Activated naive CD4-positive, alpha-beta T cell treated with anti-CD3 and anti-CD28 coated beads, Interleukin-2, amount 50 U/mL, for 72 hours (primary cell): ENCODE measurements at places on chromosomes 12 and 14. TPM values are rescaled to one million over a fixed set of nuclear protein-coding genes. Genes with fewer than 3 reads are reported as not detected.

The INHBE gene
- total RNA-seq, result 0.23 TPM

The PMEL gene
- 5.6 TPM for total RNA-seq

DNA sequence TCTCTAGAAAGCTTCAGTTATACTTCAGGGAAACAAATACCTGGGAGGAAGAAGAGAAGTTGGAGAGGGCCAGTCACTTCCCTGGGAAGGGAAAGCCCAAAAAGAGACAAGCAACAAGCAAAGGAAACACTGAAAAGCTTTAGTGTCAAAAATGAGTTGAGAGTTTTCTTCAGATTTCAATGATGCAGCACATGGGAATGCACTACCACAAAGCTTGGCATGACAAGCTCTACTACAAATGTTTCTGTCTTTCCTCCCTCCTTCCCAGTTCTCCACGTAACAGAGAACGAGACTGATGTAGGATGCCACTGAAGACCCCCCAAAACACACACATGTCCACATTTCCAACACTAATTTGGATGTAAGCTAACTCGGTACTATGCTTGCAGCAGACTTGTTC lies 26.8 kb upstream of the ADAMTS20 start:
- no peak for DNase-seq

- DNase-seq, result no peak
These were observed 85.6 kb downstream of the LMO3 start for GRCh38 chr12:16520328-16520727.

GRCh38 chr12:62166525-62166924 lies 93.7 kb upstream of the USP15 start:
- no peak for DNase-seq

GRCh38 chr12:47442310-47442709 lies 263.5 kb downstream of the RPAP3 start:
- DNase-seq, result no peak
